ENCODE measurements at places on chromosomes 13 and 19. TPM values are rescaled to one million over a fixed set of nuclear protein-coding genes. Genes with fewer than 3 reads are reported as not detected.

EDNRB gene
- 0.17 TPM for total RNA-seq

CACNA1A gene
- 30.2 TPM for total RNA-seq

VASP gene
- total RNA-seq, result 61.4 TPM

ADGRE2 gene
- total RNA-seq, result 0.13 TPM

NPAS1 gene
- total RNA-seq, result 0.79 TPM

ZNF506 gene
- total RNA-seq, result 10.0 TPM

ZNF222 gene
- 4.2 TPM for total RNA-seq

CYP2A6 gene
- not detected for total RNA-seq

ATP4A gene
- total RNA-seq, result not detected

SYT3 gene
- total RNA-seq, result 0.20 TPM

ZNF536 gene
- total RNA-seq, result not detected

CD177 gene
- total RNA-seq, result not detected

KIR3DL2 gene
- not detected for total RNA-seq

SYT5 gene
- not detected for total RNA-seq
